Activated naive CD4-positive, alpha-beta T cell treated with Interleukin-2 at 50 U/mL for 16 hours (primary cell): ENCODE measurements at places on chromosomes 7 and 10.

GRCh38 chr10:111650088-111650487 lies 533.5 kb downstream of the GPAM start:
- DNase-seq, result no peak

DNA sequence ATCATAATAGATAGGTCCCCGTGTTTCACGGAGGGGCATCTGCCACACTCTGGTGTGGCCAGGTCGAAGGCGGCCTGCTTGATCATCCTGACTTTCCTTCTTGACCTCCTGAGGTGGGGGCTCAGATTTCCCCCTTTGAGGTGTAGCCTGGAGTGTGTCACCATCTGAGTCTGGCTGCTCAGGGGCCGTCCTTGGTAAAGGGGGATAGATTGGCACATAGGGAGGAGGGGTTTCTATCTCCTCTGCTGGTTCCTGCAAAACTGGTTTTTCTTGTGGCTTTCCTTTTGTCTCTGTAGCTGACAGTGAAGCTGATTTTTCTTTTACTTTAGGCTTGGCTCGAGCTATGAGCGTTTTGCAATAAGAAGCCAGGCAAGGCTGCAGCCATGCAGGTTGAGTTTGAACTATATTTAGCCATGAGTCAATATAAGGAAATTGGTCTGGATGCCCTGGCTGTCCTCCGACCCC lies 7.1 kb upstream of the ZNF117 start:
- DNase-seq, result no peak

GRCh38 chr7:98294798-98295382 lies 13.4 kb downstream of the BRI3 start:
- no peak for DNase-seq

DNA sequence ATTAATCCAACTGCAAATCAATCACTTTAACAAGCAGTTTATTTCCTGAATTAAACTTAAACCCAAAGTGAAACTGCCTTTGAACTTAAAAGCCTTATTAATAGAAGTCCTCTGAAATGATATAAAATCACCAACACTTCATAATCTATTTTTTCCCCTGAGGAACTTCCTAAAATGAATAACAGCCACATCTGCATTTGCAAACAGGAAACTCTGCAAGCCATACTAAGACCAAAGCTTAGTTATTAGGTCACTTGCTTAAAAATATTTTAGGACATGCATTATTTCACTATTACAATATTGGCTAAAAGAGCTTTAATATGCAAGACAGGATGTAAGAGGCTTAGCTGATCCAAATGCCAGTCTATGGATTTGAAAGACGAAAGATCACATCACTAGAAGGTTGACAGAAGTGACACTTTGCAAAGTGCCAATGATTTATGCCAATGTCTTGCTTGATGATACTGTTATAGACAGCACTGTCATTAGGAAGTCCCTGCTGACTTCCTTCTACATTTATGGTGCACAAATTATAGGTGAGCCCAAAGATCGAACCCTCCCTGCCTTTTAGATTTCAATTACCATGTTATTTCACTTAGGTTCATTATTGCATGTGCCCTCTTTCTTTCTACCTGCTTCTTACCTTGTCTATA lies 99.9 kb upstream of the SKAP2 start:
- no peak for DNase-seq

- DNase-seq, result no peak
Measured at GRCh38 chr7:88317422-88317821, 10.7 kb upstream of the STEAP4 start.

GRCh38 chr10:111125102-111125501 lies 48.3 kb downstream of the ADRA2A start:
- no peak for DNase-seq

GRCh38 chr7:159226011-159226702 lies 81.5 kb upstream of the VIPR2 start:
- DNase-seq, result no peak
